ENCODE measurements at places on chromosomes 6 and 20.

DNA sequence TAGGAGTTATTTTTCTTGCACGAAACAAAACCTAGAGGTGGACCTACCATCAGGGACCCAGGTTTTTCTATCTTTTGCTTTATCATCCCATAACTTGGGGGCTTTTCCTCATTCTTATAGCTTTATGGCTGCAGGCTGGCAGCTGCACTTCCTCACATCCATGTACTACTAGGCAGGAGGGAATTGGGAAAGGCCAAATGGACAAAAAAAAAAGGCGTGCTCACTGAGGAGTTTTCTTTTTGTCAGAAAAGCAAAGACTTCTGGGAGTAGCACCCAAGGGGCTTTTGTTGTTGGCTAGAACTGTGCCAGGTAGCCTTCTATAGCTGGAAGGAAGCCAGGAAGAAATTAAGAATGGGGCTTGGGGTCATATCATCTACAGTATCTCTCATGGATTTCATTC lies 61.4 kb downstream of the SLX4IP start:
- no peak for DNase-seq

DNA sequence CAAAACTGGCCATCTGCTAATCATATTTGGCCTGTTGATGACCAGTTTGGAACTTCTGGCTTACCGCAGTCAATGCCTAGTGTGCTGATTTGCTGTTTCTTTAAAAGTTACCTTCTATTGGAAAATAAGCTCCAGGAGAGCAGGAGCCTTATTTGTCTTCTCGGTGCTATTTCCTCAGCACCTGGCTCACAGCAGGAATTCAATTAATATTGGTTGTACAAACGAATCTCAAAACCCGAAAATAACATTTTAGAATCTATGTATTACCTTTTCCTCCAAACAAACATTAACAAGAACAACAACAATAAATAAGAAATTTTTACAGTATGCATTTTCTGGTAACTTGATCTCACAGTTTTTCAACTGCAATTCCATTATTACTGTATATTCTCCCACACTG lies 1080.7 kb upstream of the MAP3K7 start:
- DNase-seq: no peak

GRCh38 chr20:15942130-15942529 lies 631.1 kb downstream of the KIF16B start:
- DNase-seq: no peak

DNA sequence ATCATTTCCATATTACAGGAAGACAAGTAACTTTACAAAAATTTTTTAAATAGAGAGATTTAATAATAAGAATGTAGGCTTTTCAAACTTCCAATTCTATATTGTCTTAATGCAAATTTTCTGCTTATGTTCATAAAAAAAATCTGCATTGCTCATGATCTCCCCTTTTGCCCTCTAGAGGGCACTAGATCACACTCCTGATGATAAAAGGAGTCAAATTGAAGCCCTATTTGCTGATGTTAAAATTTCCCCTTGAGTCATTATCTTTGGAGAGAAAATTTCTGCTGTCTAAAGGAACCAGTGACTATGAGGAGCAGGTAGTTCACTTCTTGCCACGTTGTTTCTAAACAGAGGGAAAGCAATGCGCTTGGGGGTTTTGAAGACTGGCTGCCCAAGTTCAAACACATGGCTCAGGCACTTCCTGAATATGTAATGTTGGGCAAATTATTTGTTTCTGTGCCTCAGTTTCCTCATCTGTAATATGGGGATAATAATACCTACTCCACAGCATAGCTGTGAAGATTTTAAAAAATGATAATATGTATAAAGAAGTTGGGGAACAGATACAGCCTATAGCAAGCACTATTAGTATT lies 874.2 kb downstream of the TFAP2A start:
- DNase-seq: no peak

GRCh38 chr20:19408971-19409370 lies 196.5 kb downstream of the SLC24A3 start:
- DNase-seq: no peak

DNA sequence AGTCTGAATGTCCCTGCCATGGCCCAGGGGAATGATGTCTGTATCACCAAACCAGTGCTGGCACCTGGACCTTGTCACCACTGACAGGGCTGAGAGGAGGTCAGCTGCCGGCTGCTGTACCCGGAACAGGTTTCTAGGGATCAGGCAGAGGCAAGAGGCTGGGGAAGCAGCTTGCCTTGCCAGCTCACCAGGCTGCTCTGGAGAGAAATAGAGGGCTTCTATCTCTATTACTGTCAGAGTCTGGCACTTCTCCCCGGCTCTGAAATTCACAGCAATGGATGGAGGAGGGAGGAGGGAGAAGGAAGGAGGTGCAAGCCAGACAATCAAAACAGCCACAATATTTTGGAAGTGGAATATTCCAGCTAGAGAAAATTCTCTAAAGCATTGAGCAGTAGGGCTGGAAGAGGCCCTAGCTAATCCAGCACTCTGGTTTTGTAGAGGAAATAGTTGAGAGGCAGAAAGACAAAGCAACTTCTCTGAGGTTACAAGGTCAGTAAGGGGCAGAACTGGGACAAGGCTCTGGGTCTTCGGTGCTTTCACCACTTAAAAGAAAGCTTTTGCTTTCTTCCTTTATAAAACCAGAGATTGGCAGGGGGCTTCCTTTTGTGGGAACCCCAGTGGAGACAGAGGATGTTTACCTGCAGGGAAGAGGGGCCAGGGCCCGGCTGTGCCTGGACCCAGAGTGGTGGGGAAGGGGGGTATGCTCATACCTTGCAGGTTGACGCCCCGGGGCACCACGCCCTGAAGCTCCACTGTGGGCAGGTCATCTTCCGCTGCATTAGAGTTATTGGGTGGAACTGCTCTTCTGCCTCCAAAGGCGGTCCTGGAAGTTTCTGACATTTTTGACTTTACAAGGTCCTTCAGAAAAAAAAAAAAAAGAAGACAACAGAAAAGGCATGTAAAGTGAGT lies 2.4 kb downstream of the F13A1 start:
- DNase-seq: no peak

- DNase-seq: no peak
Measured at GRCh38 chr20:57109571-57109953, 156.9 kb downstream of the BMP7 start.

- DNase-seq: no peak
Measured at GRCh38 chr6:116876635-116877611, at the start of gene RFX6. Gene RFX6 (plus strand): TSS chr6:116877242. CDS start chr6:116877276, 34 bp downstream.

DNA sequence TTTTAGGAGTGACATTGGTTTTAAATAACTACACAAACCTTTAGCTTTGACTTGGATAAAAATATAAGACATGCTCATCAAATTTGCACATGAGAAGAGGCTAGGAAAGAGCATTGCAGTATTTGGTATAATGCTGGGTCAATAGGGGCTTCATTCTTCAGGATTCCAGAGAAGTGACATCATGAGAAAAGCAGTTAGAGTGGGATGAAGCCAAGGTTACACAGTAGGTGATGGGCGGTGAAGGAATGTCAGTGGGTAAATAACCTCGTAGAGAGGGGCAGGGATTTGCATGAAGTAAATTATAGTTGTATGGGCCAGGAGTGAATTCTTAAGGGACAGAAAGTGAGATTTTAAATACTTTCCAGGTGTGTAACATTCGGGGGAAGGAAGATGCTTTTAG lies 216.2 kb downstream of the RFPL4B start:
- peak; percentile 63 for DNase-seq

- DNase-seq: no peak
Measured at GRCh38 chr20:46827718-46828458, 66.8 kb upstream of the EYA2 start.

GRCh38 chr6:71236926-71237434 lies 51.6 kb upstream of the OGFRL1 start:
- no peak for DNase-seq

GRCh38 chr6:85803721-85804120 lies 161.0 kb upstream of the SYNCRIP start:
- DNase-seq: no peak

- no peak for DNase-seq
Measured at GRCh38 chr6:129615020-129615419, 95.0 kb downstream of the ARHGAP18 start.

DNA sequence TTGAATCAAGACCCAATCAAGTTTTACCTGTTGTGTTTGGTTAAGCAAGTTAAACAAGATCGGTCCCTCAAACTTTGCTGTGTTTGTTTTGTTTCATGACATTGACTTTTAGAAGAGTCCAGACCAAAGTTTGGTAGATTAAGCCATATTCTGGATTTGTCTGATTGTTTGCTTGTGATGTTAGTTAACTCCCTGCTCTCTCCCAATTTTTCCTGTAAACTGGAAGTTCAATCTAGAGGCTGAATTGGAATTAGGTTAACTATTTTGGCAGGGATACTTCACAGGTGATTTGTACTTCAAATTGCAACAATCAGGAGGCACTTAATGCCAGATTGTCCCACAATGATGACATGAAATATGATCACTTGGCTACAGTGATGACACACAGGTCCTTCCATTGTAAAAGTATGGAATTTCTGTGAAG lies 13.6 kb upstream of the SH3BGRL2 start:
- DNase-seq: no peak

DNA sequence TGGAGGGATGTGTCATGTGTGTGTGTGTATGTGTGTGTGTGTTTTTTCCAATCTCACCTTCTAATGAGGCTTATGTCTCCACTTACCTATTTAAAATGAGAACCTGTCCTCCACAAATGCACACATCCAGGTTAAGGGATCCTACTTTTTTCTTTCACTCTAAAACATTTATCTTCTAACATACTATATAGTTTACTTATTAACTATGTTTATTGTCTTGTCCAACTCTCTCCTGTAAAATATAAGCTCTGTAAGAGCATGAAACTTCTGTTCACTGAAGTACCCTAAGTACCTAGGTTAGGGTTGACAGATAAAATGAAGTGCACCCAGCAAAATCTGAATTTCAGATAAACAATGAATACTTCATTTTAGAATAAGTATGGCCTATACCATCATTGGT lies 29.2 kb upstream of the RBM24 start:
- DNase-seq: no peak

DNA sequence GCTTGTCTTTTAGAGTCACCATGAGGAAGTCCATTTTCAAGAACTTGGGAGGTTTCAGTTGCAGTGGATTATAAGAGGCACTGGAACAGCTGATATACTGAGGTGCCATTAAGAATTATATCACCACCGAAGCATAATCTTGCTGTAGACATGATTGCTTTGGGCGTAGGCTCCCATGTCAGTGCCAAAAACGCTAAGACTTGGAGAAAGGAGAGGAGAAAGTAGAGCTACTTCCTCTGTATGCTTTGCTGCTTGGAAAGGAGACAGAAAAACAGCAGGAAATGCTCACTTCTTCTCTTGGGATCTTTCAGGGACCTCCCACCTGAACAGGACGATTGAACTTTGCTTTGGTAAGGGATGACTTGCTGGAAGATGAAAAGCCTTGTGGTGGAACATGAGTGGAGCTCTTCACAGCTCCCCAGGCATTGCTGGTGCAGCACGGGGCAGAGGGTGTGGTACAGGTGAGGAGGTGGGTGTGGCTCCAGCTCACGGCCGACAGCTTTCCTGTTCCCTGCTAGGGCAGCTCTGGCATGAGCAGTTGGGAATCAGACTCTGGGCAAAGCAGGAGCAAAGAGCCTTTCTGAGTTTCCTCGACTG lies 190.4 kb upstream of the JAG1 start:
- no peak for DNase-seq

- no peak for DNase-seq
Measured at GRCh38 chr6:52510213-52510562, 66.7 kb downstream of the TRAM2 start.

Data from NT2/D1 (cell line).